ENCODE measurements at places on chromosomes 2 and 18. TPM values are rescaled to one million over a fixed set of nuclear protein-coding genes. Genes with fewer than 3 reads are reported as not detected.

RNF125 gene
- total RNA-seq: 1.0 TPM

SCN9A gene
- 12.1 TPM for total RNA-seq

CHRNG gene
- total RNA-seq: not detected

CAPN14 gene
- total RNA-seq: 0.16 TPM

GBX2 gene
- total RNA-seq: not detected

HOXD3 gene
- not detected for total RNA-seq

PXDN gene
- total RNA-seq: 73.5 TPM

POTEJ gene
- not detected for total RNA-seq

LAMA3 gene
- 4.9 TPM for total RNA-seq

PDE11A gene
- 0.09 TPM for total RNA-seq

RAD51AP2 gene
- not detected for total RNA-seq

SERPINB2 gene
- 1.4 TPM for total RNA-seq

IL37 gene
- not detected for total RNA-seq
